ENCODE measurements at places on chromosomes 2 and 18.

DNA sequence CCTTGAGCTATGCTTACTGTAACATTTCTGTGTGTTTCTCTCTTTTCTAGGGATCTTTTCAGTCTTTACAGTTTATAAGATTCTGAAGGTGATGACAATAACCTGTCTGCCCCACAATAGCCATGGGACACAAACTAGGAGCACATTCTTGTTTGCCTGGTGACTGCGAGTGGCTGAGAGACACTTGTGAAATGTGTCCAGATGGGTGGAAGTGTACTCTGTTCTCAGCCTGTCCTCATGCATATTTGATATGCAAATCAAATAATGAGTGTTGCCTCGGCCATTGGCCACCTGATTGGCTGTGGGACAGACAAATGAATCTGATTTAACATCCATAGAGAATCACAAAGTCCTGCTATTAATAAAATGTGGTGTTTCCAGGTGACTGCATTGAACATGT lies 246.2 kb downstream of the HNMT start:
- no peak for DNase-seq

- DNase-seq, result no peak
These were observed 15.7 kb downstream of the CTDP1 start for GRCh38 chr18:79695269-79695668.

DNA sequence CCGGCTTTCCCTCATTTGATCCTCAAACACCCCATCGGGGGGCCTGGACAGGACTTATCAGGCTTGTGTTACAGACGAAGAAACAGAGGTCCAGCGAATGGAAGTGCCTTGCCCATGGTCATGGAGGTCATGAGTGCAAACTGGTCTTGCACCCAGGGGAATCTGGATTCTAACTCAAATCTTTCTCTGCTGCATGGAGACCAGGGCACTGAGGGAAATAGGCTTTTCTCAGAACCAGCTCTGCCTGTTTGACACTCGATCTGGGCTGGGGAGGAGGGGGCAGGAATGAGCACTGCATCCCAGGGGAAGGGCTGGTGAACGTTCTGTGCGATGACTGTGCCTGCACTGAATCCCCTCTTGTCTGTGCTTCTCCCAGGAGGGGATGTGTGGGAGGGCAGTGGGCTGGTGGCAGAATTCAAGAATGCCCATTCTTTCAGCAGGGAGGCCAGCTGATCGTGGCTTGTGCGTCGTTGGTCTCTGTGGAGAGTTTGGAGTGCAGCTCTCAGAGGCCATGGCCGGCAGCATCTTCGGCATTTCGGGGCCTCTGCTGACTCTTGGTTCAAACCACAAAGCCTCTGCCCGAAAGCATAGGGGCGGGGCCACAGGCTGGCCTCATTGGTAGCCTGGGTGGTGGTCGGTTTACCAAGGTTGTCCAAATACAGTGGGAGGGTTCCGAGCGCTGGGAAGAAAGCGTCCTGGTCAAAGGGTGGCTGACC lies 171.6 kb downstream of the DDX1 start:
- no peak for DNase-seq

DNA sequence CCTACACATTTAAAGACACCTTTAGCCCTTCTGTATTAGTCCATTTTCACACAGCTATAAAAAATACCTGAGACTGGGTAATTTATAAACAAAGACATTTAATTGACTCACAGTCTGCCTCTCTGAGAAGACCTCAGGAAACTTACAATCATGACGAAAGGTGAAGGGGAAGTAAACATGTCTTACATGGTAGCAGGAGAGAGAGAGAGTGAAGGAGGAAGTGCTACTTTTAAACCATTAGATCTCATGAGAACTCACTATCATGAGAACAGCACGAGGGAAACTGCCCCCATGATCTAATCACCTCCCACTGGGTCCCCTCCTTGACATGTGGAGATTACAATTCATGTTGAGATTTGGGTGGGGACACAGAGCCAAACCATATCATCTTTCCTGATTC lies 946.6 kb downstream of the SLC4A3 start:
- DNase-seq, result no peak

DNA sequence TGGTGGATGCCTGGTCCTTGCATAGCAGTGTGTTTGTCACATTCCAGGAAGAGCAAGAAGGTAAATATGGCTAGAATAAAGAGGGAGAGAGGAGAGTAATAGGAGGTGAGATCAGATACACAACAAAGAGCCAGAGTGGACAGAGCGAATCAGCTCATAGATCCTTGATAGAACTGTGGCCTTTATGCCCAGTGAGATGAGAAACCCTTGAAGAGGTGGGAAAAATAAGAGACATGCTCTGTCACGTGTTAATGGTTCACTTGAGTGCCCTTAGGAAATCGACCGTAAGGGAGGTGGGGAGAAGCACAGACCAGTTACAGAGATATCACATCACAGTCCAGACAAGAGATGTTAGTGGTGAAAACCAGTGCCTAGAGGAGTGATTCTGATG lies 84.7 kb upstream of the RAB27B start:
- no peak for DNase-seq

- no peak for DNase-seq
These were observed 1.9 kb downstream of the NDUFV2 start for GRCh38 chr18:9104244-9104901.

DNA sequence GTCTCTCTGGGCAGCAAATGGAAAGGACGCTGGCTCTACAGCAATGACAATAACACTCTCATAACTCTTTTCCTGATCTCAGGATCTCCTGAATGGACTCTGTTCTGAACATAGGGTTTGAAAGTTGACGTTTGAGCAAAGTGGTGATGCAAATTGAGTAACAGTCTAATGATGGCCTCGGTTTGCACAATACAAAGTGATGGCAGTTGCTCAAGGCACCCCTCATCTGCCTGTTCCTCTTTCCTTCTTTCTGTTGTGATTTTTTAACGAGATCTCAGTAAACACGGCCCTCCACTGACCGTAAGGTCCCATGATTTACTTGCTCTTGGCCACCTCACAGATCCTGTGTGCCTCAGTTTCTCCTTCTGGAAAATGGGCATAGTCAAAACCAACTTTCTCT lies 303.6 kb downstream of the SLC8A1 start:
- DNase-seq, result no peak

GRCh38 chr2:181005809-181006208 lies 25.4 kb downstream of the UBE2E3 start:
- DNase-seq, result no peak

GRCh38 chr2:6845903-6846302 lies 19.8 kb downstream of the CMPK2 start:
- no peak for DNase-seq
